NCI-H1092 (cell line): ENCODE measurements at places on chromosomes 2 and 18.

GRCh38 chr2:2646433-2647051 lies 315.5 kb upstream of the MYT1L start:
- DNase-seq = no peak

- no peak for DNase-seq
These were observed 18.5 kb downstream of the MBD2 start for GRCh38 chr18:54205959-54206358.

DNA sequence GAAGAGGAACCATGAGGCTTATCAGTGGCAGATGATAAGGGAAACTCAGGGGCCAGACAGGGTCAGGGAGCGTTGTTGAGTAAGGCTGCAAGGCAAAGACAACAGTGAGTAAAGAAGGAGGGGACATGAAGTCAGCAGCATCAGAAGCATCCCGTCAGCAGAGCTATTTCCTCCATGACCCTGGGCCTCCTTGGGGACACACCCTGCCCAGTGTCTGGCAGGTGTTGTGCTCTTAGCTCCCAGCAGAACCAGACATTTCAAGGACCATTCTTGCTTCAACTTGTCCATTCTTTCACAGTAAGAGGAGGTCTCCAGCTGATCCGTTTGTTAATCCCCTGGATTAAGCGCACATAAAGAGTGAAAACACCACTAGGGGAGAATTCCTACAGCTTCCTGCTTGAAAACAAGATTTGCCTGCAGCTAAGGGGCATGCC lies 88.7 kb upstream of the MEIS1 start:
- no peak for DNase-seq

- DNase-seq = no peak
These were observed 27.9 kb upstream of the RNU4ATAC start for GRCh38 chr2:121502781-121503180.

- no peak for DNase-seq
These were observed 33.2 kb downstream of the CDH2 start for GRCh38 chr18:28143725-28144124.

- no peak for DNase-seq
These were observed 821 bp upstream of the EPHA4 start for GRCh38 chr2:221572821-221573429.
